GM04504 (cell line): ENCODE measurements at places on chromosomes 6 and 20.

DNA sequence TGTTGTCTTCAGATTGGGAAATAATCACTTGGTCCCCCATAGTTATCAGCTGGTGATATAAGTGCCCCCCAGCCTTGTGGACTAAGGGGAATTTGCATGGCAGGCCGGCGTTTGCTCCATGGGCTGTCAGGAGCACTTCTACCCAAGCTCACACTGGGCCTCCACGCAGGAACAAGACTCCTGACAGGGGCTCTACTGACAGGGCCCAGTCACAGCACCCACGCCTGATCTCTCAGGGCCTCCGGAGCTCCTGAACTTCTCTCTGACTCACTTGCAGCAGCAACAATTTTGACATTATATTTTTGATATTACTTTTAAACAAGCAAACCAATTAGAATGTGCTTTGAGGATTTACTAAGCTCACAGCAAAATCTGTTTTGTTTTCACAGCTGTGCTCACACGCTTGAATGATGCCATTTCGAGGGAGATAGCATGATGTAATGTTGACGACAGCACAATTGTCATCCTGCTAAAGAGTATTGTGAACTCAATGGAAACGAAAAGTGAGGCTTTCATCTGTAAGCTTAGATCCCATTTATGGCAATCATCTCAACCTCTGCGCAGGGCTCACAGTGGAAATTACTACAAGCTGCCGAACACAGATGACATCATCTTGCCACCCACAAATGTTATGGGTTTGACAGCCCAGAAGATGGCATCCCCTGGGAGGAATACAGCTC is 28.7 kb upstream of the TXNDC5 start:
- DNase-seq = no peak

DNA sequence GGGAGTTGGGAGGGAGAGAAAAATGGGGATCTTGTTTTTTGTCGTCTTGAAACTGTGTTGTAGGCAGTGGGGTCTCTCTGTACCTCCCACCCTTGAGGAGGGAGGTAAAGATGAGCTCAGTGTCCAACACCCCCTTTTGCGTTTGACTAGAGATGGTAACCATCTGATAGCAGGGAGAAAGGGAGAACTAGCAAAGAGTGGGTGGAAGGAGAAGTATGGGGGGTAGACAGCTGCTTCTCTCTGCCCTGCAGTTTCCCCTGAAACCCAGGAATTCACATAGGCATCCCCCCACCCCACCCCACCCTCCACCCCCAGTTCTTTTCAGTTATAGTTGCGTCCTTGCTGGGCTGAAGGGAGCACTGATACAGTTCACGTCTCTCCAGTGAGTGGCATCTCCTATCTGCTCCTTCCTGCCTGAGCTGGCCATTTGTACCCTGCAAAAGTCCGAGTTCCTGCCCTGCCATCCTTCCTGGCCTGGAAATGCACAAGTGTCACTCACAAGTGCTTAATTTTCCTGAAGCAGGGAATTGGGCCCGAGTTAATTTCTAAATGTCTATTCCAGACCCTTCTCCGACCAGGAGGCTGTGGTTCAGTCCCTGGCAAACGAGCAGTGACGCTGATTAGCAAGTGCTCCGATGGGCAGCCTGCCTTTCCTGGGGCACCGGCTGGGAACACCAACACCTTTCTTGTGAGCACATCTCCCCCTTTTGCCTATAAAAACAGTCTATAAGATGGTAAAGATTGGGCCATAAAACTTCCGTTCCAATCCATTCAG is 1.5 kb downstream of the SIRPA start:
- no peak for DNase-seq

DNA sequence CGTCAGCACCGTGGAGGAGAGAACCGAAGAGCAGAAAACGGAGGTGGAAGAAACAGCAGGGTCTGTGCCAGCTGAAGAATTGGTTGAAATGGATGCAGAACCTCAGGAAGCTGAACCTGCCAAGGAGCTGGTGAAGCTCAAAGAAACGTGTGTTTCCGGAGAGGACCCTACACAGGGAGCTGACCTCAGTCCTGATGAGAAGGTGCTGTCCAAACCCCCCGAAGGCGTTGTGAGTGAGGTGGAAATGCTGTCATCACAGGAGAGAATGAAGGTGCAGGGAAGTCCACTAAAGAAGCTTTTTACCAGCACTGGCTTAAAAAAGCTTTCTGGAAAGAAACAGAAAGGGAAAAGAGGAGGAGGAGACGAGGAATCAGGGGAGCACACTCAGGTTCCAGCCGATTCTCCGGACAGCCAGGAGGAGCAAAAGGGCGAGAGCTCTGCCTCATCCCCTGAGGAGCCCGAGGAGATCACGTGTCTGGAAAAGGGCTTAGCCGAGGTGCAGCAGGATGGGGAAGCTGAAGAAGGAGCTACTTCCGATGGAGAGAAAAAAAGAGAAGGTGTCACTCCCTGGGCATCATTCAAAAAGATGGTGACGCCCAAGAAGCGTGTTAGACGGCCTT is 41.6 kb downstream of the ZBTB2 start:
- no peak for DNase-seq

DNA sequence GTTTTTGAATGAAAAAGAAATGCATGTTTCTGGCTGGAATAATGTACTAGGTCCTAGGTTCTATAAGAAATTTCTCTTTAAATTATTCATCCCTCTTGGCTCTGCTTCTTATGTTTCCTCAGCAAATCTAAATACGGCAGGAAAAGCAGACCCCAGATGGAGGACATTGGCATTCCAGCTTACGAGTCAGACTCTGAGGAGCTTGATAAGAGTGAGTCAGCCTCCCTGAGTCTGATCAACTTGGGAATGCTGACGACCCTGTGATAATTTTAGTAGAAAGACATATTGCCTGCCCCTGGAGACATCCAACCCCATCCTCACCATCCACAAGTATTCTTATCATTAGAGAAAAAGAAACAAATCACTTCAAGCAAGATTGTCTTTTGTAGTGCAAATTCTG is 509.7 kb upstream of the MARCKS start:
- DNase-seq = no peak

- no peak for DNase-seq
These were observed 118.7 kb downstream of the JARID2 start for GRCh38 chr6:15364401-15365037.

- no peak for DNase-seq
These were observed 379.4 kb downstream of the ESR1 start for GRCh38 chr6:152186840-152187239.

- DNase-seq = peak; percentile 85
These were observed 73.1 kb downstream of the HIVEP2 start for GRCh38 chr6:142871910-142872331.

DNA sequence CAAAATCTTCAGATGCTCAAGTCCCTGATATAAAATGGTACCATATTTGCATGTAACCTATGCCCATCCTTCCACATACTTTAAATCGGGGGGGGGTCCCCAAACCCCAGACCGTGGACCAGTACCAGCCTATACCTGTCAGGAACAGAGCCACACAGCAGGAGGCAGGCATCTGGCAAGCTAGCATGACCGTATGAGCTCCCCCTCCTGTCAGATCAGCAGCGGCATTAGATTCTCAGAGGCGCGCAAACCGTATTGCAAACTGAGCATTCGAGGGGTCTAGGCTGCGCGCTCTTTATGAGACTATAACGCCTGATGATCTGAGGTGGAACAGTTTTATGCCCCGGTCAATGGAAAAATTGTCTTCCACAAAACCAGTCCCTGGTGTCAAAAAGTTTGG is 30.7 kb downstream of the FGD2 start:
- no peak for DNase-seq

DNA sequence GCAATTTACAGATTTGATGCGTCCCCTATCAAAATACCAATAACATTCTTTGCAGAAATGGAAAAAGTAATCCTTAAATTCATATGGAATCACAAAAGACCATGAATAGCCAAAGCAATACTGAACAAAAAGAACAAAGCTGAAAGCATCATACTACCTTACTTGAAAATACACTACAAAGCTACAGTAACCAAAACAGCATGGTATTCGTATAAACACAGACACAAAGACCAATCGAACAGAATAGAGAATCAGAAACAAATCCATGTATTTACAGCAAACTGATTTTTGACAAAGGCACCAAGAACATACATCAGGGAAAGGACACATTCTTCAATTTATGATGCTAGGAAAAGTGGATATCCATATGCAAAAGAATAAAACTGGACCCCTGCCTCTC is 206.5 kb upstream of the PDE10A start:
- DNase-seq = no peak

DNA sequence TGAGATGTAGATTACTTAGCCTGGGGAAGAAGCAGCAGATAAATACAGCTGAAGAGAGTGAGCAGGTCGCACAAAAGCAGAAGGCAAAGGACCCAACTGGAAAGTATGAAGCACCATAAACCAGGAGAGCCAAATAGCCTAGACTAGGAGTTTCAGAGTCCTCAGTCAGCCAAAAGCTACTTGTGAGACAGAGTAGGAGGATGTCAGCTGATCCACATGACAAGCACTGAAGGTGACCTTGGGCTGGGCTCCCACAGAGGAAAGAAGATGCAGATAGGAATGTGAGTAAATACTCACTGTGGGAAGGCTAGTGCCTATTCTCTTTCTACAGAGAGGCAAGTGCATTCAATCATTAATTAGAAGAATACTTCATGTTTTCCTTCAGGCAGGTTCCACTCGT is 274.0 kb upstream of the POU3F2 start:
- no peak for DNase-seq

DNA sequence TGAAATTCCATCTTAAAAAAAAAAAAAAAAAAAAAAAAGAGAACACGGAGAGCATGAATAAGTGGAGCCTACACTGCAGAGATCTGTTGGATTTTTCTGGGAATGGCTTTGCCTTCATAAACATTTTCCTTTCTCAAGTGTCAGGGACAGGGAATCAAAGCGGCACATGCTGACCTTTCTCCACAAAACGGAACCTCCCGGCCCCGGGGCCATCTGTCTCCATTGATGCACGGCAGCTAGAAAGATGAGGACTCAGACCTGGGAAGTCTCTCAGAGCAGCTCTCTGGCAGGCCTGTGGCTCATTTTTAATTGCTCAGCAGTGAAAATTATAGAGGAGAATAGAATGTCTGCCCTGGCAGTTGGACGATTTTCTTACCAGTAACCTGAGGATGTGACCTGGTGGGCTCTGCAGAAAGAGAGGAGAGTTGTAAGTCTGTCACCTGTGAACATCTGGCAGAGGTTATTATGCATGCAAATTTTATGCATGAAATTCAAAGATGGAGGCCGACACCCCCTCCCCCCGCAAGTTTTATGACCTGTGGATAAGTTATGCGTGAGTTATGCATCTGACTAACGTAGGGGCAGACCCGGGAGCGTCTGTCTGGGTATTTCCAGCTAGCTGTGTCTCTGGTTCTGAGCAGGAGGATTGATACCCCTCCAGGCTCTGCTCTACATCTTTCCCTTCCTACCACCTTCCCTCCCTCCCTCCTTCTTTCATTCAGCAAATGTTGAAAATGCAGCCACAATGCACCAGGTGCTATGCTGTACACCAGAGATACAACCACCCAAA is 352.5 kb downstream of the CDH26 start:
- no peak for DNase-seq

DNA sequence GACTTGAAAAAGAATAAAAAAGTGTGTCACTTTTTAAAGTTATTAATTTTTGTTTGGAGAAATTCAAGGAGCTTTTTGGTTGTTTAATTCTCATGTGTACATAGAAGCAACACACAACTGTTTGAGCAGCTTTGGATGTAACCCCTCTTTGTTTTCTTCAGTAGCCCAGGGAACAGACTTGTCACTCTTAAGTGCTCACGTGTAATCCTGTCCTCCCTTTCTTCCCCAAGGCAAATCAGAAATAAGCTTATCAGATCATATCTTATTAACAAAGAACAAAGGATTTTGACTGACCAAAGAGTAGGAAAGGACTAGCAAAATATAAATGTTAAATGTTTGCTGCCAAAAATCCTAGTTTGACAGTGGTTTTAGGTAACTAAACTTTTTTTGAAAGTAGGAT is 7.3 kb upstream of the FLRT3 start:
- no peak for DNase-seq

- no peak for DNase-seq
These were observed 149.1 kb downstream of the EDN1 start for GRCh38 chr6:12439296-12439695.

- no peak for DNase-seq
These were observed 1.7 kb downstream of the TRERF1 start for GRCh38 chr6:42449917-42450476.
